Brain (organoid and tissue), 16 donors: ENCODE measurements at places on chromosomes 2 and 18.
A peak's percentile ranks its signal among the peaks of the same experiment; 100 is the strongest.

DNA sequence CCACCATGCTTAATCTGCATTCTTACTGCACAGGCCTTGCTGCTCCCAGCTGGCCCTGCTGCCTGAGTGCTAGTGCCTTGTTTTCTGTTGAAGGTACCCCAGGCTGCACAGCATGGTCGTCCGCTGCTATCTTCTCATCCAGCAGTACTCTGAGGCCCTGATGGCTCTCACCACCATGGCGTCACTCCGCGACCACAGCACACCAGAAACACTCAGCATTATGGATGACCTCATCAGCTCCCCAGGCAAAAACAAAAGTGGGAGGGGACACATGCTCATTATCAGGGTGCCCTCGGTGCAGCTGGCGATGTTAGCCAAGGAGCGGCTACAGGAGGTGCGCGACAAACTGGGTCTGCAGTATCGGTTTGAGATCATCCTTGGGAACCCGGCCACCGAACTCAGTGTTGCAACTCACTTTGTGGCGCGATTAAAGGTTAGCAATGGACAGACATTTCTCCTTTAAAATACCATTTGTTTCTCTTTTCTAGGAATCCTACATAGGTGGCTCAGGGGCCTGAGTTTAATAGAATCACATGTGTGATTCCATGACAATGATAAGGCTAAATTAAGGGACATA, 110.5 kb downstream of the ESCO1 start:
- no peak for DNase-seq

GRCh38 chr2:23430263-23430662, 45.3 kb downstream of the KLHL29 start:
- no peak for DNase-seq

DNA sequence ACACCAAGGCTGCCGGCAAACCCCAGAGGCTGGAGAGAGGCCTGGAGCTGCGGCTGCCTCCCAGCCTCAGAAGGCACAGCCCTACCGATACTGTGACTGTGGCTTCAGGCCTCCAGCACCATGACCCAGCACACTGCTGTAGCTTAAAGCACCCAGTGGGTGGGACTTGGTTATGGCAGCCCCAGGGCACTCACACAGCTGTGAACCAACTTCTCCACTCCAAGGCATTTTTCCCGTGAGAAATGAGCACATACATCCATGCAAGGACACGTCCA, 199.5 kb downstream of the NDUFA10 start:
- DNase-seq: no peak

DNA sequence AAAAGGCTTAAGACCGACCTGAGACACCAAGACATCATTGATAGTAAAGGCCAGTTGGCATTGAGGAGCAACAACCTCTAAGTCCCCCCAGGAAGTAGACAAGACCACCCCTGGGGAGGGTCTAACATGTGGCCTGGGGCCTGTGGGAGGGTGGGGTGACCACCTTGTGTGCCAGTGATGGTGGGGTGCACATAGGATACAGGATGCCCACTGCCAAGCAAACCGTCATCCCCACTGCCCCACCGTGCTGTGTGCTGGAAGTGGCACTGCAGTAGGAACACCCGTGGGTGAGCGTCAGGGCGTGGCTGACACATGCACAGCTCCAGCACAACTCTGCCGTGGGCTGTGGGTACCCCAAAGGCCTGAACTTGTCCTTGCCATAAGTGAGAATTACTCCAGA, 84.3 kb upstream of the LGALSL start:
- no peak for DNase-seq

- DNase-seq: no peak
Measured at GRCh38 chr18:9901377-9901776, 12.4 kb upstream of the VAPA start.

DNA sequence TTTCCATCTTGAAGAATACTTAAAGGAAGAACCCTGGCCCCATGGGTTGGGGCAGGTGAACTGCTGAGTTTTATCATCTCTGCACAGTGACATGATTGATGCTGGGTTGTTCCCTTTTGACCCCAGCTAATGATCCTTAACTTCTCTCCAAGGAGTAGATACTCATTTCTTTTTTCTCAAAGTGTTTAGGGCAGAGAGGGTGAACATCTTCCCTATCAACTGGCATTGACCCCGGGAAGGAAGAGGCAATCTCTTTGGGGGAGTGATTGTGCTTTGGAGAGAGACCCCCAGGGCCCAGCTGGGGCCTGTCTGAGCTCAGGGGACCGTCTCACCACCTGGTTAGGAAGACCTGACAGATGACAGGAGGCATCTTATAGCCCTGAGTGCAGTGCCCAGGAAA, 190.6 kb downstream of the FHOD3 start:
- no peak for DNase-seq

DNA sequence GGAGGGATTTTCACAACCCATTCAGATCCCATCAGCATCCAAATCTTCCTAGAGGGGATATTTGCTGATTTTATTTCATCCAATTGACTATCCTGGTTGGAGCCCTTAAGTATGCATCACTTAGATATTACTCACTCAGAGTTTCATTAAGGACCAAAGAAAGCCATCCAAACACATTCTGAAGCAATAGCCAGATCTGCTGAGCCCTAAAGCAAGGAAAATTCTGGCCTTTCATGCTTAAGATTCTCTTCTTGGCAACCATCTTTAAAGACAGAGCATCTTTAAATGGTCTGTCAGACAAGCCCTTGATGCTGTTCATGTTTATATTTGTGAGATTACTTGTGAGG, 40.9 kb upstream of the C1D start:
- DNase-seq: no peak

- DNase-seq: peak; percentile 65
Measured at GRCh38 chr2:9895669-9896590, 52.7 kb downstream of the TAF1B start.

- no peak for DNase-seq
Measured at GRCh38 chr2:168422584-168422983, 33.5 kb upstream of the CERS6 start.
